ENCODE measurements at places on chromosomes 5 and 9. TPM values are rescaled to one million over a fixed set of nuclear protein-coding genes. Genes with fewer than 3 reads are reported as not detected.
A peak's percentile ranks its signal among the peaks of the same experiment; 100 is the strongest.

The DOK3 gene
- 17.2 TPM for total RNA-seq

The FOXD4L6 gene
- total RNA-seq, result not detected

The SV2C gene
- total RNA-seq, result 0.41 TPM

The PCDHB16 gene
- 0.55 TPM for total RNA-seq

The DCTN4 gene
- 43.6 TPM for total RNA-seq

The PITX1 gene
- 13.9 TPM for total RNA-seq

The ANKRD18A gene
- 5.6 TPM for total RNA-seq

The GTF3C5 gene
- 44.5 TPM for total RNA-seq

The OR1Q1 gene
- total RNA-seq, result not detected

The LRRC19 gene
- total RNA-seq, result 79.1 TPM

The PLPPR1 gene
- total RNA-seq, result not detected

The SIT1 gene
- 1.2 TPM for total RNA-seq

- DNase-seq, result no peak
Measured at GRCh38 chr9:131094622-131095021, 1.7 kb upstream of the AIF1L start.

DNA sequence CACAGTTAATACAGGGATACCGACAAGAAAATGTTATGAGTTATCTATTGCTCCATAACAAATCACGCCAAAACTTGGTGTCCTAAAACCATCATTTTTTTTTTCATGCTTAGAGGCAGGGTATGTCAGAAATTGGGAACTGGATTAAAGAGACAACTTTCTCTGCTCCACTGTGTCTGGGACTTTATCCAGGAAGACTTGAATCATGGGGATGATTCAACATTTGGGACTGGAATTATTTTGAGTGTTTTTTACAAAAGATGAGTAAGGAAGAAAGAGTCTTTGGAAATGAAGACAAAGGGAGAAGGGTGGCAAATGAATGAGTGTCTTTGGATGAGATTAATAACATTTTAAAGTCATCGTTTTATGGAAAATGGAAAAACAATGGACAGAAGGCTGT lies 1883.7 kb upstream of the C9orf72 start:
- DNase-seq, result no peak

DNA sequence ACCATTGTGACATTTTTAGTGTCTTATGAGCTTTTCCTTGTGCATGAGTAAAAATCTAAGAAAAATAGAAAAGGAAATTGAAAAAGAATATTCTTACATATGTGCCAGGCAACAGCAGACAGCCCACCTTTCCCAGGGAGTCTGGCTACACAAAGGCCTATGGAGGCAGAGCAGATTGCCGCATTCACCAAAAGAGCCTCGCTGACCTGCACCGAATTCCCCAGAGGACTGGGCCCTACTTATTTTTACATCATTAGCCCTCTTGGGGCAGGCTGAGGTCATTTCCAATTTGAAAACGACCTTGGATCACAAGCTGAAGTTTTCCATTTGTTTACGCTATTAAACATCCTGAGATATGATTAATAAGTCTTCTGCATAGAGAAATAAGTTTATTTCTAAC lies 66.2 kb upstream of the WDR41 start:
- DNase-seq, result no peak

DNA sequence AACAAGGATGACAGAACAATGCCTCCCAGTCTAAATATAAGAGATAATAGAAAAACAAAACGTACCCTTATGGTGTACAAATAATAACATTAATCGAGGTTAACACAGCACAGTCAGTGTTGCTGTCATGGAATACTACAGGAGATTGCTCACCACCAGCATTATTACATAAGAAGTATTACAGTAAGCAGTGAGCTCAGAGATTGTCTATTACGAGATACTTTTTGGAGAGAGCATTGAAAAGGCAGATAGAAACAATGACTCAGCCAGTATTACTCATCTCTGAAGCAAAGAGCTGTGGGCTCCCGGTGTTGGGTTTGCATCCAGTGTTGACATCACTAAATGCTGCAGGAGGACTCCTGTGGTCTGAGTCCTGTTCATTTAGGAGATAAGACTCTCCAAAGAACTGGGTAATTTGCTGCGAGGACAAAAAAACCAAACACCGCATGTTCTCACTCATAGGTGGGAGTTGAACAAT lies 191.9 kb upstream of the SEMA6A start:
- DNase-seq, result no peak

- DNase-seq, result no peak
Measured at GRCh38 chr9:7117676-7118561, 360.1 kb downstream of the KDM4C start.

- no peak for DNase-seq
Measured at GRCh38 chr5:43215073-43215631, 23.1 kb downstream of the NIM1K start.

- DNase-seq, result no peak
Measured at GRCh38 chr9:30628915-30629567, 1755.4 kb upstream of the ACO1 start.

DNA sequence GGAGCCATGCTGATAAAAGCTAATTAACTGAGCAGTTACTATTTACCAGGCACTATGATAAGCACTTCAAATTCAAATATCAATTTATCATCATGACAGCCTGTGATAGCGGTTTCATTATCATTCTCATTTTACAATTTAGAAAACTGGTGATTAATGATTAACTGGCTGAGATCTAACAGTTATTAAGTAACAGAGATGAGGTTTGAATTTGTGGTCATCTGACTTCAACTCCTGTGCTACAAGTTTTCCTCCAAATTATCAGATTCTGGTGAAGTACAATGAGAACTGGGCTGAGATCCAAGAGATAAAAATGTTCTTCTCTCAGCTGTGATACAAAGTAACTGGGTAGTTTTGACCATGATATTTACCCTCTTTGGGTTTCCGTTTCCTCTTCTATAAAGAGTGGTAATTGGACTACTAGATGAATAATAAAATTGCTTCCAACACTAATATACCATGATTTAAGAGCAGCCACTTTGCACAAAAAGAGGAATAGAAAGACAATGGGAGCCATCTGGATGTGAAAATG lies 74.5 kb upstream of the CCNG1 start:
- DNase-seq, result no peak

- no peak for DNase-seq
Measured at GRCh38 chr9:2043881-2044462, 28.8 kb downstream of the SMARCA2 start.

DNA sequence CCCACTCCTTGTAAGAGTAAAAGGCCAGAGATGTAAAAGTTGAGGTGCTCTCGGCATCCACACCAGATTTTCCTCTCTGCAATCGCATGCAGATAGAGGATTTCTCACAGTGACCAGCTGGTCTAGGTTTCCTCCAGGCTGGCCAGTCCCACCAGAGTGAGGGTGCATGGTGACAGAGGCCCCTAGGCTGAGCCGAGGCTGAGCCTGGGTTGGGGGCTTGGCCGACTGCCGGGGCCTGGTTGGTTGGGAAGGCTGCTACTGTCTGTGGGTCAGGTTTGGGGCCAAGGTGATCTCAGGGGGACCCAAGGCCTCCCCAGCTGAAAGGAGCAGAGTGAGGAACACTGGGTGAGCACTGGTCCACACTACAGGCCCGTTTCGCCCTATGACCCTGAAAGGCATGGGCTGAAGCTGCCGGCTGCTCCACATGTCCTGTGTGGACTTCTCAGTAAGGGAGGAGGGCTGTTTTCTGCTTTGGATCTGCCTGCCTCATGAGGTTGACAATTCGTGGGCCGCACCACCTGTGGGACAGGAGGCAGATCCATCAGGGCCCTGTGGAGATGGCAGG lies 400.8 kb upstream of the IRX4 start:
- no peak for DNase-seq

DNA sequence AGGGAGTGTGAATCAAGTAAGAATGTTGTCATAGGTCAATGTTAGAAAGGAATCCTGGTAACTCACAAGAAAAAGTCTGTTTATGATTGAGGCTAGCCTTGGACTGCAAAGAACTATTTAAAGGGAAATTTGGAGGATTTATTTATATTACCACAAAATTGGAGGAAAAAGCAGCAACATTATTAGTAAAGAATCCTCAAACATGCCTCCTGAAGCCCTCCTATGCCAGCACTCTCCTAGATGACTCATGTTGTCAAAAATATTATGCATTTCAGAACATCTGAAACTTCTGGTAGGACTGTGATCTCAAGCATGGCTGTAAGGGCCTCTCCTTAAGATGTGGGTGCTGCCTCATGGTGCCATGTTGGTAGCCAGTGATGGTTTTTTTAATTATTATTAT lies 628.5 kb downstream of the CHSY3 start:
- DNase-seq, result no peak

- no peak for DNase-seq
Measured at GRCh38 chr5:154999865-155000264, 13.7 kb upstream of the KIF4B start.

DNA sequence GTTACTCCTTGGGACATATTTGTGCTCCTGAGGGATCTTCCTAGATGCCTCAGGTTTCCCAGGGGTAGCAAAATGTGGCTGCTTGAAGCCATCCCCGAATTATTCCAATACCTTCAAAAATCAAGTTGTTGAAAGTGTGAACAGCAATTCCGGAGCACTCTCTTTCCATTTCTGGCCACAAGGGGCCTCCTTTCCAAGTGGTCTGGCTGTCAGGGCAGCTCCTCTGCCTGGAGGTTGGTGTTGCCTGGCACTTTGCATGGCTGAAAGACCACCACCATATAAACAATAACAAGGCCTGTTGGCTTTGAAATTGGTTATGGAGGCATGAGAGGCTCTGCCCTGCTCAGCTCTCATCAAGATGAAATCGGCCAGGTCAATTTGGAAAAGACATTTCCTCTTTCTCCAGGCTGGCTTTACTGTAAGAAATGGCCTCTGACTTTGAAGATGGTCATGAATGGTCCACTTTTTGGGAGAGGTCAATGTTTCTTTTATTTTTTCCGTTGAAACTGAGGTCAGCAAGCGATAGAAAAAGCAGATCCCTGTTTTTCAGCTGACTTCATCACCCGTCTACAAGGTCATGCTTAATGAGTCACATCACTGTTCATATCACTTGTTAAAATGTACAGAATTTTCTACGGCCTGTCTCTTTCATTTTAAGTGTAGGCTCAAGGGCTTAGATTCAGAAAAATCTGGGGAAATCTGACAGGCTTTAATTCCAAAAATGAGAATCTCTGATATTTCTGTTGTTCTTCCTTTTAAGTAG lies 481.1 kb upstream of the ZNF608 start:
- DNase-seq, result peak; percentile 9

DNA sequence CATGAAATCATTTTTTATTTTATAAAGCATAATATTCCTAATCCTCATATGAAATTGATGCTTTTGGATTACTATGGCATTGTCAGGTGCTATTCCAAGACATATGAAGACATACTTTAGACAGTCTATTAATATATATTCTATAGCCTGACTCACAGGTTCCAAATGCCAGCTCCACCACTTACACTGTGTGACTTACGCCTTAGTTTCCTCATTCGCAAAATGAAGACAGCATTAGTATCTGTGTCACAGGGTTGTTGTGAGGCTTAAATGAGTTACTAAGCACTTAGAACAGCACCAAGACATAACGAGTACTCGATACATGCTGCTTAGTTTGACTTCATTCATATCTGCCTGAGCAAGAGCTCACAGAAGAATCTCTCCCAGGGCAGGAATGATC lies 132.2 kb upstream of the PTGER4 start:
- no peak for DNase-seq

- no peak for DNase-seq
Measured at GRCh38 chr5:89706731-89707130, 702.8 kb downstream of the CETN3 start.

DNA sequence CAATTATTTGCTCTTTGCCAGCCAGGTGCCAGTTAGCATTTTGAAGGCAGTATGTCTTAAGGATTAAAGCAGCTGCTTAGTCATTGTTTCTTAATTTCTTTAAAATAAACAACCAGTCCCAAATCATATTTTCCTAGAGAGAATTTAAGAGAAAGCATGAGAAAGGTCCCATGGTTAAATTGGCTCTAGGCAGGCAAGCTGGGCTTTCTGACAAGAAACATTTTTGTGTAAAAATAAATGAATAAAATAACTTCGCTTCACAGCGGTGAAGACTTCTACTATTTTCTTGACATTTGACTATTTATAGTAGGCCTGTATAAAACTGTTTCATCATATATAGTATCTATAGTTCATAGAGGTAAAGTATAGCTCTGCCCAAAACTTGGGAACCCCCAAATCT lies 617.7 kb upstream of the C9orf72 start:
- DNase-seq, result no peak

DNA sequence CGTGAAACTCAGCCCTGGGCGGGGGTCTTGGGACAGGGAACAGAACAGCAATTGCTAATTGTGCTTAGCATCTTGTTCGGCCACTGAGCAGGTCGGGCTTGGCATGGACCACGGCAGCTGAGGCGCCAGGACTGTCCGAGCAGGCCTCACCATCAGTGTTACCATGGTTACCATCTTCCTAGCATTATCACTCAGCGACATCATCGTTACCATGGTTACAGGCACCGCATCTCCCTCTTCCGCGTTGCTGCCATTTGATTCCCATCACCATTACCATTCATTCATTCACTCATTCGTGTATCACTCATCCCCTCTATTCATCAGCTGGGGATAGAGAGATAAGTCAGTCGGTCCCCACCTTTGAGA lies 81.0 kb upstream of the ZBTB43 start:
- DNase-seq, result no peak

- DNase-seq, result no peak
Measured at GRCh38 chr5:57817001-57817453, 334.4 kb upstream of the ACTBL2 start.

DNA sequence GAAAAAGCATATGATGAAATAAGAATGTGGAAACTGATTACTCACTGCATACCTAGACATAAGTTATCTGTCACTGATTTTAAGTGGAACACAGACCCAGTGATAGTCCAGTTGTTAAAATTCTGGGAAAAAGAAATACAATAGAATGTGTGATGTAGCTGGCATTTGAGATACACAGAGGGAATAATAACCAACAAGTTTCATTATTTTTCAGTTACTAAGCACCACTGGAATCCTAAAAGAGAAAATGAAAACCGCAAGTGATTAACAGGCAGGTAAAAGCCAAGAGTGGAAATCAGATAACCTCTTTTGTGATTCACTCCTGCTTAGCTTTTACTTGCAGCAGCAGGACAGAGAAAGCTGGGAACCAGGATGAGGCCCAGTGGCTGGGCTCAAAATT lies 994.0 kb upstream of the SEMA6A start:
- no peak for DNase-seq

GRCh38 chr9:125743682-125744428 lies 3.3 kb upstream of the PBX3 start:
- DNase-seq, result no peak

- no peak for DNase-seq
Measured at GRCh38 chr5:180208435-180209081, 453 bp downstream of the RASGEF1C start.

GRCh38 chr5:64659289-64659688 lies 31.0 kb upstream of the SHISAL2B start:
- DNase-seq, result no peak
